ENCODE measurements at places on chromosomes 2 and 18. TPM values are rescaled to one million over a fixed set of nuclear protein-coding genes. Genes with fewer than 3 reads are reported as not detected.
A peak's percentile ranks its signal among the peaks of the same experiment; 100 is the strongest.

Gene CCDC141
- 162 TPM for total RNA-seq

DNA sequence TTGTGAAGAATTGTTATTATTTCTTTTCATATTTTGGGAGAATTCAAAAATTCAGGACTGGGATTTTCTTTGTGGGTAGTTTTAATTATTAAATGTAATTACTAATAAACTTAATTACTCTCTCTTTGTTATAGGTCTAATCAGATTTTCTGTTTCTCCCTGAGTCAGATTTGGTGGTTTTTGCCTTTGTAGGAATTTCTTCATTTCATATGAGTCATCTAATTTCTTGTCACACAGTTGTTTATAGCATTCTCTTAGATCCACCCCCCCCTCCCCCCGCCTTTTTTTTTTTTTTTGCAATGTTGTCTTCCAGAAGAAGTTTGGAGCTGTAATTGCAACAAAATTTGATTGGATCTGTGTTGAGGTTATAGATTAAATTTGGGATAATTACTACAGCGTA is 26.0 kb upstream of the GALR1 start:
- DNase-seq: no peak

- DNase-seq: no peak
Observed at GRCh38 chr2:210480079-210480478, 3.5 kb upstream of the LANCL1 start.

DNA sequence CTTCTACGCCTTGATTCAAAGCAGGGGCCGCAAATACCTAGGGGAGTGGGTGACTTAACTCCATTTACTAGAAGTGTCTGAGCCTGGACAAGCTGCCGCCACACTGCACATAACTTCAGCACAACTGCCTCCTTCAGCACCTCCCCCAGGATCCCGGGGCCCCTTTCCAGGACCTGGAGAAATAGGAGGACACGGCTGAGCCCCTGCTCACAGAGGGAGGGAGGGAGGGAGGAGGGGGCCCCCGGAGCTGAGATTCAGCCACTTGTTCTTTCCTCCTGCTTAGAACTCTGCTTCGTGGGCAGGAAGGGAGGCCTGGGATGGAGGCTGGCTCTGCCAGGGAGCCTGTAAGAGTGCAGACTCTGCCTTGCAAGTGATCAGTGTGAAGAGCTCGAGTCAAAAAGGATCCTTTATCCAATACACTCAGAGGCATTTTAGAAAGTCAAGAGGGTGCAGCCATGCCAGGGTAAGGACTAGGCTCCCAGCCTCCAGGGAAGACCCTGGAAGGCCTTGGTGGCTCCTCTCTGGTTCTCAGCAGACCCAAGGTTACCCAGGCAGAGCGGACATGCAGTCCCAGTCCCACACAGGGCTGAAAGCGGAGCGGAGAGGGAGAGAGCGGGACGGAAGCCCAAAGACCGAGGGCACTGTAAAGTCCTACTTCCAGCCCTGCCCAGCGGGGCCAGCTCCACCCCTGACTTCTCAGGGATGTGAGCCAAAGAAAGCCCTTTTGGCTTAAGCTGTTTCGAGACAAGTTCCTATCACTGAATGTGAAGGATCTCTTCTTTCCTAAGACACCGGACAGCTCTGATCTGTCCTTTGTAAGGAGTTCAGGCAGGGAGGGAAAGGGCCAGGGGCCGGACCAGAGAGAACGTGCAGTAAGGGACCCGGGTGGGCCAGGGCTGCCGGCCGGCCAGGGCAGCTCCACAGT is 8.6 kb upstream of the ARMC9 start:
- DNase-seq: peak; percentile 75

DNA sequence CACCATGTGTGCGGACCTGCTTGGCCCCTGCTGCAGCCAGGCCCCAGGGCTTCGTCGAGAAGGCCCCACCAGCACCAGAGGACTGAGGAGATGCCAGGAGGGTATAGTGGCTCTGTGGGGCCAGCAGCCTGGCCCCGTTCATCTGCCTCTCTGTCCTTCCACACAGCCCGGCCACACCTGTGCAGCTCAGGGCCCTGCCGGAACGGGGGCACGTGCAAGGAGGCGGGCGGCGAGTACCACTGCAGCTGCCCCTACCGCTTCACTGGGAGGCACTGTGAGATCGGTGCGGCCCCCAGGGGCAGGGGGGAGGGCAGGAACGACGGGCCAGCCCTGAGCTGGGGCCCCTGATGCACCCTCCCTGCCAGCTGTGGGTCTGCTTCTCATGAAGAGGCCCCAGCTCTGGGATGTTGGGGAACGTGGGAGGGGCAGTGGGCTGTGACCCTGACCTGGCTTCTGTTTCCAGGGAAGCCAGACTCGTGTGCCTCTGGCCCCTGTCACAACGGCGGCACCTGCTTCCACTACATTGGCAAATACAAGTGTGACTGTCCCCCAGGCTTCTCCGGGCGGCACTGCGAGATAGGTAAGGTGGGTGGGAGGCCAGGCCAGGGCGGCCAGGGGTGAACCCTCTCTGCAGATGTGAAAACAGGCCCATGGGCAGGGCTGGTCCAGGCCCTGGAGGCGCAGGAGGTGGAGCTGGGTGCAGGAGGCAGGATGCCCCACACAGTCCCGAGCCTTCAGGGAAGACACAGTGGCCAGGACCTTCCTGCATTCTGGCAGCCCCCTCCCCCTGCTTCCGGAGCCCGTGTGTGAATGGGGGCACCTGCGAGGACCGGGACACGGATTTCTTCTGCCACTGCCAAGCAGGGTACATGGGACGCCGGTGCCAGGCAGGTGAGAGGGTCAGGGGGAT is 50.3 kb downstream of the MTERF4 start:
- DNase-seq: peak; percentile 36

GRCh38 chr2:202299712-202300111 is 34.1 kb downstream of the NOP58 start:
- no peak for DNase-seq

- DNase-seq: no peak
Observed at GRCh38 chr18:43877616-43878321, 600.5 kb upstream of the SYT4 start.

Gene C2orf76
- total RNA-seq: 11.7 TPM

Gene FBXO41
- 1.3 TPM for total RNA-seq

Gene CROCC2
- not detected for total RNA-seq

DNA sequence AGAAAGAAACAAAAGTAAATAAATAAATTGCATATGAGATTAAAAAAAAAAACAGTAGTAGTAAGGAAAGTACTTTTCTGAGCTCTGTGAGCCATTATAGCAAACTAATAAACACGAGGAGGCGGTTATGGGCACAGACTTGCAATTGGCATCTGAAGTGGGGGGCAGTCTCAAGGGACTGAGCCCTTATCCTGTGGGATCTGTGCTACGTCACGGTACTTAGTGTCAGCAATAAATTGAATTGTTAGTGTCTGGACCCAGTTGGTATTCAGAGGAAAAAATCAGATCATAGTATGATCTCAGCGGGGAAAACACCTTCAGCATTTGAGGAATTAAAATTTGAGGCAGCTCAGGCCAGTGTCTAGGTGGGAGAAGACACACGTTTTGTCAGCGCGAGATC is 76.6 kb upstream of the TEX51 start:
- DNase-seq: no peak

GRCh38 chr18:13566941-13567746 is 159.2 kb downstream of the FAM210A start:
- no peak for DNase-seq

DNA sequence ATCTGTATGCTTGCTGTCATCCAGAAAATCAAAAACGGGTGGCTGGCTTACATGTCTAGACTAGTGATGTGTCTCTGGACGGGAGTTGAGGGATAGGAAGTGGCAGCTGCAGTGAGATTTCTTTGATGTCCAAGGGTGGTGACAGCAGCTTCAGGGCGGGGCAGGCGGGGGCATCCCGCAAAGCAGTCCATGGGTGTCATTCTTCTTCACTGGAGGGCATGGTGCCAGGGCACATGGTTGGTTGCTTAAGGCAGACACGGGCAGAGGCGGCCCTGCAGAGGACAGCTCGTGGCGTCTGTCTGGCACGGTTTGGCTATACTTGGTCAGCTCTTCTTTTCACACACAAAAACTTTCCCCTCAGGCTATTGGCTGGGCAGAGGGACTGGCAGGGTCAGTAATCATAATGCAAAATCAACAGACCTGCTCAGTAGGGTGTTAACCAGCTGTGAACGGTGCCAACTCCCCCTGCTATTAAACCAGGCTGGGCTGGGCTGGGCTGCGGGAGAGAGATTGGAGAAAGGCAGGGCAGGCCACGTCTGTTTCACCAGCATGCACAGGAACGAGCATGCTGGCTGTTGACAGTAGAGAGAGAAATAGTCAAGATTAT is 63.7 kb downstream of the COL4A3 start:
- peak; percentile 81 for DNase-seq

Gene RPS27A
- 395 TPM for total RNA-seq

- DNase-seq: no peak
Observed at GRCh38 chr2:56132138-56132537, 51.7 kb upstream of the CCDC85A start.

Gene PROKR1
- total RNA-seq: 0.08 TPM

Gene BCL2L11
- total RNA-seq: 5.2 TPM

Gene NOSTRIN
- 8.9 TPM for total RNA-seq

Gene GAD1
- 0.46 TPM for total RNA-seq

Gene GAL3ST2
- total RNA-seq: not detected

Gene GCG
- not detected for total RNA-seq

GRCh38 chr18:63567276-63567675 is 19.9 kb upstream of the SERPINB13 start:
- no peak for DNase-seq

GRCh38 chr2:69635432-69635831 is 8.1 kb downstream of the AAK1 start:
- no peak for DNase-seq

- DNase-seq: peak; percentile 64
Observed at GRCh38 chr2:74552914-74553811, 579 bp downstream of the LOXL3 start.

GRCh38 chr2:235077046-235077445 is 125.2 kb downstream of the SH3BP4 start:
- no peak for DNase-seq

Gene SLC23A3
- 0.48 TPM for total RNA-seq

- no peak for DNase-seq
Observed at GRCh38 chr2:50402654-50402960, 629.3 kb downstream of the NRXN1 start.

GRCh38 chr2:159497847-159498246 is 118.5 kb downstream of the BAZ2B start:
- no peak for DNase-seq

GRCh38 chr2:219308142-219309101 is 779 bp downstream of the PTPRN start:
- peak; percentile 75 for DNase-seq

Gene GNAL
- 1.1 TPM for total RNA-seq

DNA sequence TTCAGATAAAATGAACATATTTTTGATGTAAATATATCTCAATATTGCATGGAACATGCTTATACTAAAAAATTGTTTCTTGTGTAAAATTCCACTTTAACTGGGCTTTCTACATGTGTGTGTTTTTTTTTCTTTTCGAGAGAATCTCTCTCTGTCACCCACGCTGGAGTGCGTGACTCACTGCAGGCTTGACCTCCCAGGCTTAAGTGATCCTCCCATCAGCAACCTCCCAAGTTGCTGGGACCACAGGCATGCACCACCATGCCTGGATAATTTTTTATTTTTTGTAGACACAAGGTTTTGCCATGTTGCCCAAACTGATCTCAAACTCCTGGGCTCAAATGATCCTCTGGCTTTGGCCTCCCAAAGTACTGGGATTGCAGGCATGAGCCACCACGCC is 254.6 kb downstream of the LOXHD1 start:
- DNase-seq: no peak

Gene CPO
- not detected for total RNA-seq

Gene AOX1
- total RNA-seq: 1.5 TPM

Gene ING5
- total RNA-seq: 14.9 TPM

DNA sequence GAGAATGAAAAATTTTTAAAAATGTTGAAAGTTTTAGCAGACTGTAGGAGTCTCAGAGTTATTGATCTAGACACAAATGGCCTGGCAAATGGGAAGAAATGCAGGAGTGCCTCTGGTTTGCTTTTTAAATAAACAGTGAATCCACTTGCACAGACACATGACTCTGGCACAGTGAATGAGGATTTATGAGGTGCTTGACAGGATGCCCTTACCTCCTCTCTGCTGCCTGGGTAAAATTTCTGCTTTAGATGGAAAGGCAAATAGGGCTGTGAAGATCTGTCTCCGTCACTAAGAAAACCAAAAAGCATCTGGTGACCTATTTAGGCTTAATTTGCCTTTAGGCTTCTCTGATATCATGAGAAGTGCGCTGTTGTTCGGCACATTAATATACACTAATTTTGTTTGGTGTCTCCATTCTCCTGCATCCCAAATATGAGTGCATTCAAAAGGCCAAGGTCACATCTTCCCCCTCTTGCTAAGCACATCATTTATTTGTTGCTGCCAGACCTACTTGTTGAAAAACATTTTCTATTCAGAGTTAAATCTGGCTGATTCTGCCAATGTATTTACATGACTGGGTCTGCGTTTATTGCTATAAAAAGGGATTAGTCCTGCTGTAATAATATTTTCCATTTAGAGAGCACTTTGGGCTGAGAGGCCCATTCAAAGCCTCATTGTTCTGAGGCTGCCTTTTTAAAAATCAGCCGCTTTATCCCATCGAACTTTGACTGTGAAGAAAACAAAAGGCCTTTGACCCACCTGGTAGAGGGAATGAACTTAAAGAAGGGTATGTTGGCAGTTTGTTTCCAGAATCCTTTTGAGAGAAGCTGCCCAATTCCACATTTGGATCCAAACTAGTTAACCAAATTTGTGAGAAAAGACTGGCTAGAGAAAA is 94.9 kb downstream of the RNF152 start:
- no peak for DNase-seq

Gene ATF2
- total RNA-seq: 27.4 TPM

DNA sequence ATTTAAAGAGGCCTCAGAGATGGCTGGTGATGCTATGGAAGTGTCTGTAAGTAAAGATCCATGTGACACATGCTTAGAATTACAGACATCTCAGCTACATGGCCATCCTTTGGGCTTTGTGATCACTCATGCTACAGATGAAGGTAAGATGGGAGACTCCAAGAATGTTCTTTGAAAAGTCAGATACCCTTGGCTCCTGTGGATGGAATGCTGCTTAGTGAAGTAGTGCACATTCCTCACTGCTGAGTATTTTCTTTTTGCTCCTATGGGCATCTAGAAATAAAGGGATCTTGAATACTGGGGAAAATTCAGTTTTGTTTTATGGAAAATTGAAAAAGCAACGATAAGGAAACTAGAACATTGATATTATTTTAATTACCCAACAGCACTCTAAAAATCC is 55.2 kb upstream of the REV1 start:
- no peak for DNase-seq

- DNase-seq: no peak
Observed at GRCh38 chr18:59232309-59233016, 12.5 kb downstream of the GRP start.

- no peak for DNase-seq
Observed at GRCh38 chr18:56443166-56443907, 195.1 kb downstream of the TXNL1 start.

Gene EPB41L3
- total RNA-seq: 14.0 TPM

Gene SOX11
- 2.8 TPM for total RNA-seq

DNA sequence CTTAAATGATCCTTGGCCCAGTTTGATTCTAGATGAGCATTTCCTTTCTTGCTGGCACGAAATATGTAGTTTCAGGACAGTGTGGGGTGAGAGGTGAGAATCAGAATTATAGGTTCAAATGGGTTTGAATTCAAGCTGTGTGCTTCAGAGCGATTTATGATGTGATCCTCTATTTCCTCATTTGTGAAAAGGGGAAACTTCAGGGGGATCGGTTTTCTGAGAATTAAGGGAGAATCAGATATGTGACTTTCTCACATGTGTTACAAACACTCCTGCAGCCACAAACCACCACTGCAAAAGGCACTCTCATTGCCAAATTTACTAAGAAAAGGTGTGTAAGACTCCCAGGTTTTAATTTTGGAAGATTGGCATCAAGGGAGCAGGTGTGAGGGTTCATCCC is 24.4 kb downstream of the HK2 start:
- DNase-seq: no peak

GRCh38 chr2:20184067-20184938 is 40.6 kb downstream of the SDC1 start:
- no peak for DNase-seq

Data from cardiac septum (tissue), 1 donor.